ENCODE measurements at places on chromosomes 12 and 14. TPM values are rescaled to one million over a fixed set of nuclear protein-coding genes. Genes with fewer than 3 reads are reported as not detected.

- H3K36me3 ChIP-seq, result no peaks in the 10 kb centered on the region
Measured at GRCh38 chr14:99562856-99563748, 40.9 kb downstream of the CCDC85C start.

- H3K27ac ChIP-seq, result no peak overlapping the region
- H3K36me3 ChIP-seq, result no peaks in the 10 kb centered on the region
- H3K4me3 ChIP-seq, result no peak overlapping the region
- no peak for DNase-seq
- H3K27me3 ChIP-seq, result no peaks in the 10 kb centered on the region
Measured at GRCh38 chr14:33742166-33742565, 208.7 kb downstream of the EGLN3 start.

GRCh38 chr14:94536836-94537235 is 24.4 kb upstream of the SERPINA4 start:
- no peaks in the 10 kb centered on the region for H3K36me3 ChIP-seq
- H3K27ac ChIP-seq, result no peak overlapping the region
- H3K4me1 ChIP-seq, result no peaks in the 10 kb centered on the region
- no peak for DNase-seq
- H3K27me3 ChIP-seq, result no peaks in the 10 kb centered on the region

DNA sequence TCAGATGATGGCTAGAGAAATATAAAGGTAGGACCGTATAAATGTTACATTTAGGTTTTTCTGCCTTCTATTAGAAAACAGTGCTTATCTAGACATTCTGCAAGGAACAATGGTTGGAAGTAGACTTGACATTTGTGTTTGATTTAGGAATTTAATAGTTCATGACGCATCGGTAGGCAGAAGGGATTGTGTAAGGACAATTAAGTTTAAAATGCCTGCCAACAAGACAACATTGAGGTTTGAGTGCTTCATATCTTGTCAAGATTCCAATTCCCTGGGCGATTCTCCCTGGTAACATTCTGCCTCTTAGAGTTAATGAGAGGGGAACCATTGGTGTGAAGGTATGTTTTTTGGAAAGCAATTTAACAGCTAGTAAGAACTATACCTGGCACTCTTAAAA is 186.8 kb upstream of the RBM19 start:
- H3K36me3 ChIP-seq, result no peaks in the 10 kb centered on the region
- no peaks in the 10 kb centered on the region for H3K4me1 ChIP-seq
- DNase-seq, result no peak
- no peak overlapping the region for H3K4me3 ChIP-seq
- H3K27me3 ChIP-seq, result no peaks in the 10 kb centered on the region
- no peak overlapping the region for H3K27ac ChIP-seq

Gene PTPRR
- total RNA-seq, result 12.2 TPM

GRCh38 chr12:131159660-131160059 is 206.0 kb downstream of the ADGRD1 start:
- H3K27ac ChIP-seq, result no peak overlapping the region
- peaks cover 5% of the 10 kb centered on the region for H3K27me3 ChIP-seq
- H3K4me1 ChIP-seq, result no peaks in the 10 kb centered on the region
- DNase-seq, result no peak

- no peaks in the 10 kb centered on the region for H3K27me3 ChIP-seq
- peaks cover 16% of the 10 kb centered on the region for H3K4me1 ChIP-seq
- DNase-seq, result no peak
- H3K27ac ChIP-seq, result no peak overlapping the region
- no peaks in the 10 kb centered on the region for H3K36me3 ChIP-seq
Measured at GRCh38 chr12:120847814-120848213, 56.3 kb downstream of the SPPL3 start.

Gene GPR162
- total RNA-seq, result 2.4 TPM

DNA sequence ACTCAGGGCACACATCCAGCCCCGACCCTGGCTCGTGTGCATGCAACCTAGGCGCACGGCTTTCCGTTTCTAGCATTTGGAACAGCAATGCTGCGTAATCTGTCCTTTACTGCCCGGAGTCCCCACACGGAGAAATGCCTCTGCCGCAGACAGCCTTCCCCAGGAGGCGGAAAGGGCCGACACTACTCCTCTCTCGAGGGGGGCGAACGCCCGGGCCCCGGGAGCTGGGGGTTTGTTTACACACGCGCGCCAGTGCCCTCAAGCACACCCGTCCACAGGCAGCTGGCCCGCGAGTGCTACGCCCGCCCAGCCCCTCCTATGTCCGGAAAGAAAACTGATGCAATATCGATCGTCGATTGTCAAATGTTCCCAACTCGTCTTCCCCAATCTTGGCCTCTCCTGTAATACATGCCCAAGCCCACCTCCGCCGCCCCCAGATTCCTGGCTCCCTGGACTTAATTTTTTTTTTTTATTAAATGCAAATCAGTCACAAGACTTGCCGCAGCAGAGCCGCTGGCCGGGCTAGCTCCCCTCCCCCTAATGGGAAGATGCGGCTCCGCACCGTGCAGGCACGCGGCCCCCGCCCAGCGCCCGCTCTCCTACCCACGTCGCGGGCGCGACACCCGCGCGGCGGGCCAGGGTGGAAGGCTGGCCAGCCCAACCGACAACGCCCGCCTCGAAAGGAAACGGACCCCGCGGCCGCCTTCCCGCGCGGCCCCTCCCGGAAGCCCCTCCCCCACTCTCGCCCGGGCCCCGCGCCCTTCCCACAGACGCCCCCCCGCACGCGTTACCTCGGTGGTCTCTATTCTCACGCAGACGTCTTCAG is 642 bp downstream of the SLC38A2 start:
- peak overlapping the region; percentile 94 for H3K4me3 ChIP-seq
- H3K27me3 ChIP-seq, result no peaks in the 10 kb centered on the region
- DNase-seq, result peak; percentile 43
- peaks cover 46% of the 10 kb centered on the region for H3K36me3 ChIP-seq
- H3K27ac ChIP-seq, result peak overlapping the region; percentile 97

- H3K4me1 ChIP-seq, result peaks cover 10% of the 10 kb centered on the region
- DNase-seq, result no peak
- no peak overlapping the region for H3K4me3 ChIP-seq
- no peaks in the 10 kb centered on the region for H3K36me3 ChIP-seq
- H3K27ac ChIP-seq, result no peak overlapping the region
Measured at GRCh38 chr14:69331206-69331605, 66.9 kb downstream of the ERH start.

DNA sequence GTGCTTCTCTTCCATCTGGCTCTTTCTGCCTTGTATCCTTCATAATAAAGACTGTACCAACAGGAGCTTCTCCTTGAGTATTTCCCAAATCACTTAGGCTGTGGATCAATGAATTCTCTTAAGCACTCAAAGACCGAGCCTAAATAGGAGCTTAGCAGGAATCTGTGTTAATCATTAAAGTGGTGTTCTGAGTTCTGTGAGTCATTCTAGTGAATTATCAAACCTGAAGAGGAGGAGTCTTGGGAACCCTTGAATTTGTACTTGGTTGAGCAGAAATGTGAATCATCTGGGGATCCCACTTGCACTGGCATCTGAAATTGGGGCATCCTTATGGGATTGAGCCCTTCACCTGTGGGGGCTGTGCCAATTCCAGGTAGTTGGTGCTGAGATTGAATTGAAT is 946.2 kb downstream of the BCL11B start:
- H3K27ac ChIP-seq, result no peak overlapping the region
- no peaks in the 10 kb centered on the region for H3K27me3 ChIP-seq
- H3K4me3 ChIP-seq, result no peak overlapping the region
- no peaks in the 10 kb centered on the region for H3K4me1 ChIP-seq
- DNase-seq, result no peak

DNA sequence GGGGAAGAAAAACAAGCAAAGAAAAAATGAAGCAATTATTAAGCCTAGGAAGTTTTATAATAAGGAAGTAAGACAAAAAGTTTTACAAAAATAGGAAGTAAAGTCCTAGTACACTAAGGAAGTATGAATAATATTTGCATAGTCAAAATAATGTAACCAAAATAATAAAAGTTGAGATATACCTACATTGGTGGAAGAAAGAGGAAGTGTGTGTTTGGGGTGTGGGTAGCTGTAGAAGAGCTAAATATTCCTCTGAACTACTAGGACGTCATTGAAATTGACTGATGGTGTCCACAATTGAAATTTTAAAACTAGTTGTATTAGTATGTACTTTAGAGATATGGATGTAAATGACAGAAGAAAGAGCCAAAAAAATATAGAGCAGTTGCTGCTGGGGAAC is 228.4 kb upstream of the OTX2 start:
- H3K36me3 ChIP-seq, result no peaks in the 10 kb centered on the region
- no peak overlapping the region for H3K4me3 ChIP-seq
- no peaks in the 10 kb centered on the region for H3K27me3 ChIP-seq
- H3K27ac ChIP-seq, result no peak overlapping the region

DNA sequence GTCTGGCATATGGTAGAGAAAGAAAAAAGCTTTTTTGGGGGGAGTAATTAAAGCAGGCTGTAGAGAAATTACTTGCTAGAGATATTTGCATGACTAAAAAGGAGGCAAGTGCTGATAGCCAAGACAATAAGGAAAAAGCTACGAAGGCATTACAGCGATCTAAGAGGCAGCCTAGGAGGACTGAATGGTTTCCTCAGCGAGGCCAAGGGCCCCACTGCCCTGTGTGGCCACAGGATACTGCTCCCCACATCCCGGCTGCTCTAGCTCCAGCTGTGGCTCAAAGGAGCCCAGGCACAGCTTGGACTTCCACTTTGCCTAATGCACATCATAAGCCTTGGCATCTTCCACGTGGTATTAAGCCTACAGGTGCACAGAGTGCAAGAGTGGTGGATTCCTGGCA is 53.6 kb downstream of the LRRIQ1 start:
- H3K4me1 ChIP-seq, result no peaks in the 10 kb centered on the region
- DNase-seq, result no peak
- H3K36me3 ChIP-seq, result no peaks in the 10 kb centered on the region

DNA sequence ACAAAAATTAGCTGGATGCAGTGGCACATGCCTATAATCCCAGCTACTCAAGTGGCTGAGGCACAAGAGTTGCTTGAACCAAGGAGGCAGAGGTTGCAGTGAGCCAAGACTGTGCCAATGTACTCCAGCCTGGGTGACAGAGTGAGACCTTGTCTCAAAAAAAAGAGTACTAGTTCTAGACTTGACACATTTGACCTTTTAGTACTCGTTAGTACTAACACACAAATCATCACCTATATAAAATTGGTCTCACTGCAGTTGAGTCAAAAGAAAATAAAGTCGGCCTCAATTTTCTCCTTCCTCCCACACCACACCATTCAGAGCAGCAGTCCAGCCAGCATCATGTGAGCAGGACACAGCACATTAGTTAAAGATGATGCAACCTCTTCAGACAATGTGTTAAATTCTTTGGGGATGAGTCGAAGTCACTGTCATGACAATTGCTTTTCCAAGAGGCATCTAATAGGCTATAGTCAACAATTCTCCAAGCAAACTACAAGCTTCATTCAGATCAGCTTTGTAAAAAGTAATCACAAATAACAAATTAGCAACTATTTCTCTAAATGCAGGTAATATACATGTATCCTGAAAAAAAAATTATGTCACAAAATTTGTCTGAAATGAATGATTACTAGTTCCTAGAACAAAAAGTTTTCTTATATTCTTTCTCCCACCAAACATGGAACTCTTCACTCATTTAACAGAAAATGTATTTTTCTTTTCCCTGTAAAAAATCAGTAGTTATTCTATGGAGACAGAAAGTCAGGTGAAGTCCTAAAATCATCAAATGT is 55.6 kb downstream of the CLIP1 start:
- H3K36me3 ChIP-seq, result no peaks in the 10 kb centered on the region
- DNase-seq, result peak; percentile 10
- H3K27ac ChIP-seq, result peak overlapping the region; percentile 79
- H3K27me3 ChIP-seq, result no peaks in the 10 kb centered on the region

Gene GLI1
- not detected for total RNA-seq

GRCh38 chr12:124650912-124651311 is 83.5 kb upstream of the NCOR2 start:
- no peaks in the 10 kb centered on the region for H3K4me1 ChIP-seq
- no peak for DNase-seq
- H3K4me3 ChIP-seq, result no peak overlapping the region

GRCh38 chr12:81800298-81801148 is 41.4 kb upstream of the PPFIA2 start:
- H3K27ac ChIP-seq, result no peak overlapping the region
- no peak overlapping the region for H3K4me3 ChIP-seq
- H3K27me3 ChIP-seq, result no peaks in the 10 kb centered on the region
- no peaks in the 10 kb centered on the region for H3K4me1 ChIP-seq

Gene PZP
- total RNA-seq, result not detected

- no peak overlapping the region for H3K27ac ChIP-seq
- no peaks in the 10 kb centered on the region for H3K36me3 ChIP-seq
- peaks cover 7% of the 10 kb centered on the region for H3K4me1 ChIP-seq
Measured at GRCh38 chr12:130806574-130806973, 32.5 kb downstream of the STX2 start.

DNA sequence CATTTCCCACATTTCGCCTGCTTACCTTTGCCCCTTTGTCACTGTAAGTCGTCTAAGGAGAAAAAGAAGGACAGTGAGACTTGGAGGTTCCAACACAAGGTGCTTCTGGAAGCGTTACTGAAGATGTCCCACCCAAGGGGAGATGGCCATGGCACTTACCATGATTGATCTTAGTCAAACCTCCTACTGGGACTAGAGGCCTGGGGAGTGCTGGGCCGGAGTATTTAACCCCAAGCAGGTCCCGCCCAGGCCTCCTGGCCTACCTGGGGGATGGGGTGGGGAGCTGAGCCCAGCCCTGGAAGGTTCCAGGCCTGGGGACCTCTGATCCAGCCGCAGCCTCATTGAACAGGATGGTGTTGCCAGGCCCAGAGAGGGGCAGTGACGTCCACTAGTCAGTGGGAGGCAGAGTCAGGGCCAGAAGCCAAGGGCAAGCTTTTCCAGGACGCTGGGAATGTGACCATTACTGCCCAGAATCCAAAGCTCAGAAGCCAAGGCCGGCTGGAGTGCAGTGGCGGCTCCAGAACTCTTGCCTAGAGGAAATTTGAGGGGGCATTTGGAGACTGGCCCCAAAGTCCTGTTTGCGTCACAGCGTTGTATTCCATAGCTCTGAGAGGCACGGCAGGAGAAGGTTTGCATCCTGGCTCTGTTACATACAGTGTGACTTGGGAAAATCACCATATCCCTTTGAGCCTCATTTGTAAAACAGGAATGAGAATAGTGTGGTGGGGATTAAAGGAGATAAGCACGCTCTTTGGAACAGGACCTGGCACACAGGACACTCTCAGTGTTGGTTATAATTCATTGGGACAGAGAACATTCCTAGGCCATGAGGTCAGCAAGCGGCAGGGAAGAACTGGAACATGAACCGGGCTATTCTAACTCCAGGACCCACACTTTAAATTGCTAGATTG is at the start of gene HPD:
HPD (minus strand) TSS at position 198 of the 911 bp plus-strand sequence; CDS start at position 162, 36 bp downstream.
- no peak within 1 kb of the TSS for H3K27ac ChIP-seq
- peak; percentile 40 for DNase-seq
- H3K4me3 ChIP-seq, result no peak within 1 kb of the TSS
- no peaks in the 10 kb centered on the region for H3K36me3 ChIP-seq
- no peaks in the 10 kb centered on the region for H3K4me1 ChIP-seq

All from PC-9 (cell line).